ENCODE measurements at places on chromosomes 7 and 10.

DNA sequence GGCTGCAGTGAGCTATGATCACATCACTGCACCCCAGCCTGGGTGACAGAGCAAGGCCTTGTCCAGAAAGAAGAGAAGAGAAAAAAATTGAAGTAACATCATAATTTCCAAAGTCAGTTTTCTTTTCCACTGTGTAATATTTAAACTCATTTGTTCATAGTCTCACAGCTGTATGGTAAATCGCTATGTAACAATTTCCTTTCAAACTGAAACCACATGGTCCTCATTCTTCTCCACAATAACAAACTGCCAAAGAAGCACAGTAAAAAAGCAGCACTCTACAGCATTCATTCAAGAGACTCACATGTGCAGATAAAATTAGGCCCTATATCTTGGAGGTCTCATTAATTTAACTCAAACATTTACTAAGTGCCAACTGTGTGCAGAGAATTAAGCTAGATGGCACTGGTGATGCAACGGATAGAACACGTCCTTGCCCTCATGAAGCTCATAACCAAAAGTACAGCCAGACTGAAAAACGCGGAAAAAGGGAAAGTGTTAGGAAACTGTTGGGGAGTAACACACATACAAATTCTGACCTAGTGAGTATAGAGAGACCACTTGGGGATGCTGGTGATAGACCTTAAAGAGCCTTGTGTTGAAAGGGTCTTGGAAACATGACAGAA, 174.0 kb upstream of the KCTD7 start:
- DNase-seq: no peak

GRCh38 chr7:136870866-136871487, 2.5 kb downstream of the CHRM2 start:
- DNase-seq: no peak

- DNase-seq: no peak
Measured at GRCh38 chr7:19869979-19870378, 96.6 kb upstream of the TMEM196 start.

GRCh38 chr10:131750973-131751826, 149.6 kb upstream of the PPP2R2D start:
- DNase-seq: no peak

DNA sequence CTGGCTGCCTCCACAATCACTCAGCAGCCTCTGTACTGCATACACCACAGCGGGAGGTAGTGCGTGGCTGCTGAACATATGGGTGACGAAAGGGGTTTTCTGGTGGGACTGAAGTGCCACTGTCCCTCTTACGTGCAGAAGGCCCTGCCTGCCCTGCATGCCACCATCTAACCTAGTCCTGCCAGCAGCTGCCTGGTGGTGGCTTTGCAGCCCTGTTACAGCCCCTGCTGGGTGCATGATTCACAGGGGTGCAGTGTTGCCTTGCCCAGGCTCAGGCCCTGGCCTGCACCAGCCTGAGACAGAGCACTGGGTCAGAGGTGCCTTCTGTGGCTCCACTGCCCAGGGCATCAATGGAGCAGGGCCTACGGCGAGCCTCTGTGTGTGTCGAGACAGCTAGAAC, 50.1 kb downstream of the SYPL1 start:
- no peak for DNase-seq

GRCh38 chr7:134029-134428, 58.3 kb upstream of the FAM20C start:
- no peak for DNase-seq

DNA sequence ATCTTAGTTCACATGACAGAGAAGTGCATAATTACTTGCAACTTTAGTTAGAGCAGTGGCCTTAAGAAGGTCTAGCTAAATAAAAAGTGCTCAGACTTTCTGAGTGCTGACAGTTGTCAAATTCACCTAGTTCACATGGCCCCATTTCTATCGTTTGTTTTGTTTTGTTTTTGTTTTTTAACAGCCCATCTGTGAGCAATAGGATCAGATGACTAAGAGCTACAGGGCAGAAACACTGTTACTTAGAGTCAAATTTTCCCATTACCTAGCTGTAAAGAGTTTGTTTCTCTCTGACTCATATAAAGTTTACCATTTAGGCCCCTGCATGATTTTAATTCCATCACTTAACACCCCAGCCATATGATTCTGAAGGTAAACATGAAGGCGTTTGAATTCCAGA, 18.8 kb downstream of the CAV1 start:
- no peak for DNase-seq

DNA sequence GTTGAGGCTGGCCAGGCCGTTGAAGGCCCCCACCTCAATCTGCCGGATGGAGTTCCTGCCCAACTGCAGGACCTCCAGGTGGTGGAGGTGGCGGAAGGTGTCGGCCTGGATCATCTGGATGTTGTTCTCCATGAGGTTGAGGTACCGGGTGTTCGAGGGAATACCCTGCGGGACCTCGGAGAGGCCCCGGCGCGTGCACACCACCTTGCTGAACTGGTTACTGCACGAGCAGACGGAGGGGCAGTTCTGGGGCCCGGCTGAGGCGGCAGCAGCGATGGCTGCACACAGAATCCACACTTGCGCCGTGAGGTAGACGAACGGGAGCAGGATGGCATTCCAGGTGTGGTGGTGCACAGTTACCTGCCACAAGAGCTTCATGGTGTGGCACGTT, 979 bp downstream of the LRRC4 start:
- DNase-seq: no peak

Measured in activated CD4-positive, alpha-beta T cell treated with anti-CD3 and anti-CD28 coated beads, Interleukin-2, amount 10 ng/mL, durations not matched to agents 24 days and 14 days (primary cell).